ENCODE measurements at places on chromosomes 4 and X. TPM values are rescaled to one million over a fixed set of nuclear protein-coding genes. Genes with fewer than 3 reads are reported as not detected.

DNA sequence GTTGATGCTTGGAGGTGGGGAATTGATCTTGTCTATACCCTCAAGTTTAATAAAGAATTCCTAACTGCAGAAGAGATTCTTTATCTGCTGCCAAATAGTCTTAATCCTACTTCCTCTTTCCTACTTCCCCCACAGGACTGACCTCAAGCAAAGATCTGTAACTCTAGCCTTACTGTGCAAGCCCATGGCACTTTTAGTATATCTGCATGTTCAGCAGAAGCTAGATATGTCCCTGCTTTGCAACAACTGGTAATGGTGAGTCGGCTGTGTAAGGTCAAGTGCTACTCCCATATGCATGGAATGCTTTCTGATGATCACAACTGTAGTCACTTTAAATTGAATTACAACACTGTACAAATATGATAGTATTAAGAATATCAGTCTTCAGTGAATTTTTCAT, 26.3 kb upstream of the PDS5A start:
- no peaks in the 10 kb centered on the region for H3K4me1 ChIP-seq
- no peak for DNase-seq
- H3K27me3 ChIP-seq, result no peaks in the 10 kb centered on the region
- no peaks in the 10 kb centered on the region for H3K36me3 ChIP-seq
- no peak overlapping the region for H3K27ac ChIP-seq

DNA sequence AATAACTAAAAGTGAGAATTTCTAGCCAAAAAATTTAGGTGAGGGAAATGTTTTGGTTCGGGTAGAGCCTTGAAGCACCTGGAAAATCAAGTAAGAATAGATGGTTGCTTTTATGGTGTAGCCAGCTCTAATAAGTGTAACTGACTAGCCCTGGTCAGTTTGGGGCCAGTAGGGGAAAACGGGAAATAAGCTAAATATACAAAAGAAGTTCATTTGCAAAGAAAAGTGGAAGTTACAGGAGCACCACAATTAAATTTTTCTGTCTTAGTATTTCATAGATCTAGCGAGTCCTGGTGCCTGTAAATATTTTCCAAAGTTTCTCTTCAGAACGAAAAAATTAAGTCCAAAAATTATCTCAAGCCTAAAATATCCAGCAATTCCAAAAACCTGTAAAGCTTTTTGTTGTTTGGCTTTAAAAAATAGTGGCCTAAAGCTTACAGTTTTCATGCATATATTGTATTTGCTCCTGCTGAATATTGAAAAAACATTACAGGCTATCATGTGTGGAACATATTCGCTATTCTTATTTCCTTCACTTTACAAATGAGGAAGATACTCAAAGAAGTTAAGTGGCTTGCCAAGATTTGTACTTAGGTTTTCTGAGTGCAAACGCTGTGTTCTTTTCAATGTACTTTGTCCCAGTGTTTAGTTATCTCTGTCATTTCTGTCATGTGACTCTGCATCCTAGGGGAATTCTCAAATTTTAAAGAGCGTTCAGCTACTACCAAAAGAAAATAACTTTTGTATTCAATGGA, 7.3 kb upstream of the PTPN13 start:
- no peak overlapping the region for H3K27ac ChIP-seq
- no peaks in the 10 kb centered on the region for H3K27me3 ChIP-seq
- no peaks in the 10 kb centered on the region for H3K36me3 ChIP-seq

DNA sequence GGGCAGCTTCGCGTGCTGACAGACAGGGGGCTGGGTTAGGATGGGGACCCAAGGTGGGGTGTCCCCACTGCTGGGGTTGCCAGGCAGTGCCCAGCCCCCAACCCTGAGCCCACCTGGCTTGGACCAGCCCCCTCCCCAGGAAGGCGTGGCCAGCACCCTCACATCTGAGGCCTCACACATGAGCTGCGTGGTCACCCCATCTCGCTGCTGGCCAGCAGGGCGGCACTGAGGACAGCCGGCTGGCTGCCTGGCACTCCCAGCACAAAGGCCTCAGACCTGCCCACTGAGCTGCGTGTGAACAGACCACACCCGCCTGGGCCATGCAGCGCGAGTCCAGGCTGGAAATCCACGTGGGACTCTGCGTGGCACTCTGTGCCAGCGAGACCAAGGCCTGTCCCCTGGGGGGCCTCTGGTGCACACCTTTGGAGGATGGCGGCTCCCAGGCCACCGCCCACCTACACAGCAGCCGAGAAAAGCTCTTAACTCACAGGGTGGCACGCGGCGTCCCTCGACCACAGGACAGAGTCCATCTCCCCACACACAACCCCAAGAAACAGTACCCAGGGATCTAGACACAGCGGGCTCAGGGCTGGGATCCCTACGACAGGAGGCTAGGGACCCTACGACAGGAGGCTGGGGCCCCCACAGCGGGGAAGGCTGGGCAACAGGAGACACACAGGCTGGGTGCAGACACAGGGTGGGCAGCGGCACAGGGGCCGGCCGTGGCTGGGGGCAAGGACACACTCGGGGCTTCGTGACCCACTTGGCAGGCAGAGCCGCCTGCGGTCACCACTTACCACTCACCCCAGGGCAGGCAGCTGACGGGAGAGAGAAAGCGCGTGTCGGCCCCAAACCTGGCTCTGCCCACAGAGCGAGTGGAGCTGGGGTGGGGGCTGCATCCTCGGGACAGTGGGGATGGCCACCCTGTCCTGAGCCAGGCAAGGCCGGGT, 9.8 kb downstream of the DGKQ start:
- DNase-seq, result no peak
- peaks cover 12% of the 10 kb centered on the region for H3K4me1 ChIP-seq
- no peak overlapping the region for H3K4me3 ChIP-seq
- no peaks in the 10 kb centered on the region for H3K27me3 ChIP-seq
- H3K36me3 ChIP-seq, result no peaks in the 10 kb centered on the region

DNA sequence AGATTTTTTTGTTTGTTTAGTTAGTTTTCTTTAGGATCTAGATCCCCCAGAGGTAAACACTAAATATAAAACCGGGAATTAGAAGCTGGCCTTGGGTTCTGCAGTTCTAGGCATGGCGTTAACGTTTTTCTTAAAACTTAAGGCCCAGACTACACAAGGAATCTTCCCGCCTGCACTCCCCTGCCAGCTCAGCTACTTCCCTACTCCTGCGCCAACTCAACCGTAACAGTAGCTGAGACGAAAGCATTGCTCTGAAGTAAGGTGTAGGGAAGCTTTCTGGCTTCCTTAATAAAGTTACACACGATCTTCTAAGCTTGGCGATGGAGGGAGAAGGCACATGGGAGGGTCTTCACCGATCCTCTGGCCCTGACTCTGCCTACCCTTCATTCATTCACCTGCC, 37.1 kb downstream of the CPE start:
- H3K27ac ChIP-seq, result no peak overlapping the region
- H3K27me3 ChIP-seq, result no peaks in the 10 kb centered on the region
- no peaks in the 10 kb centered on the region for H3K4me1 ChIP-seq
- DNase-seq, result no peak
- no peak overlapping the region for H3K4me3 ChIP-seq

DNA sequence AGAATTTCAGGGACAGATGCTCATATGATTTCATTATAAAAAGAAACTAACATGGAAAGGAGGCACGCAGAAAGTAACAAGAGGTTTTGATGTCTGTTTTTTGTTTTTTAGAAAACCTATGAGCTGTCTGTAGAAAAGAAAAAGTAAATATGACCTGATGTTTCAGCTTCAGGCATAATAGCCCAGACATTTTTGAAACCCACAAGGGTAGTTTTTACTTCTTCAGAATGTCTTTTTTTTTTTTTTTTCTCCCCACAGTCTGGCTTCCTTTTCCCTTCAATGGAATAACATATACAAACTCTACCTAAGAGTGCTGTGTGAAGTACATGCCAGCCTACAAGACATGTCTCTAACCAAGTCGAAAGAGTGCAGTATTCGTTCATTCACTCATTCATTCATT, 18.3 kb upstream of the STX18 start:
- H3K27ac ChIP-seq, result no peak overlapping the region
- H3K27me3 ChIP-seq, result no peaks in the 10 kb centered on the region
- H3K4me3 ChIP-seq, result no peak overlapping the region
- H3K36me3 ChIP-seq, result no peaks in the 10 kb centered on the region
- no peaks in the 10 kb centered on the region for H3K4me1 ChIP-seq

DNA sequence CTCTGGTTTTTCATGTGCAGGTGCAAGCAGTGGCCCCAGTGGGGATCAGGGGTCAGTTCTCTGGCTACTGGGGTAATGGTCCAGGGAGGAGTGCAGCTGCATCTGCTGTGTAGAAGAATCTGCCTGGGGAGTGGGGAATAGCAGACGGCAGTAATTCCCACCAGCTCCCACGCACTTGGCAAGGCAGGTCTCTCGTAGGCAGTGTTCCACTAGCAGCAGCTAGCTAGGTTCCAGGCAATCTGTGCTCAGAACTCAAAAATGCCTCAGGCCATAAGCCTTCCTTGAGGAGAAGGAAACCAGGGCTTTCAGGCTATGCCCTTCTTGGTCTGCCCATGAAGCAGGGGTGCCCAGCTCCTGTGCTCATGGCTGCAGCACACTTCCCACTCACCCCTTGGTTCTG, 38.8 kb downstream of the DCLK2 start:
- H3K4me1 ChIP-seq, result no peaks in the 10 kb centered on the region
- H3K27me3 ChIP-seq, result no peaks in the 10 kb centered on the region
- no peaks in the 10 kb centered on the region for H3K36me3 ChIP-seq
- H3K4me3 ChIP-seq, result no peak overlapping the region
- peak overlapping the region; percentile 18 for H3K27ac ChIP-seq
- DNase-seq, result no peak

GRCh38 chr4:124631760-124632159, 80.8 kb downstream of the ANKRD50 start:
- DNase-seq, result no peak
- no peak overlapping the region for H3K27ac ChIP-seq
- no peak overlapping the region for H3K4me3 ChIP-seq
- no peaks in the 10 kb centered on the region for H3K36me3 ChIP-seq

DNA sequence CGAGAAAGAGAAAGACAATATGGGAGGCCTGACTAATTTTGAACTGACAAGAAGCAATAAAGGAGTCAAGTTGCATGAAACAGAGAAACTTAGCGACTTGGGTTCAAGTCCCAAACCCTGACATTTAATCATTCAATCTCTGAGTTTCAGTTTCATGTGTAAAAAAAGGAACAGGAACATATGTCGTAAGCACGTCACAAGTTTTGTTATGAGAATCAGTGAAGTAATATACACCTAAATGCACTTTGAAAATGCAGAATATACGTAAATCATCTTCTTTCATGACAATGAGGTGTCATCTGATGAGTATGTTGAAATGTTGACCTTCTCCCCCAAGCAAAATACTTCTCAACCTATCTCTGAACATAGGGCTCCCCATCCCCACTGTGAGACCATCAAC, 10.4 kb downstream of the ACOT9 start:
- H3K27me3 ChIP-seq, result no peaks in the 10 kb centered on the region
- no peaks in the 10 kb centered on the region for H3K4me1 ChIP-seq
- no peak for DNase-seq
- no peaks in the 10 kb centered on the region for H3K36me3 ChIP-seq
- H3K27ac ChIP-seq, result no peak overlapping the region

GPC3 gene
- total RNA-seq, result 1.6 TPM

PNMA6F gene
- total RNA-seq, result not detected
